ENCODE measurements at places on chromosomes 11 and 22.

GRCh38 chr11:75547617-75548058, 14.4 kb upstream of the SERPINH1 start:
- DNase-seq, result no peak

DNA sequence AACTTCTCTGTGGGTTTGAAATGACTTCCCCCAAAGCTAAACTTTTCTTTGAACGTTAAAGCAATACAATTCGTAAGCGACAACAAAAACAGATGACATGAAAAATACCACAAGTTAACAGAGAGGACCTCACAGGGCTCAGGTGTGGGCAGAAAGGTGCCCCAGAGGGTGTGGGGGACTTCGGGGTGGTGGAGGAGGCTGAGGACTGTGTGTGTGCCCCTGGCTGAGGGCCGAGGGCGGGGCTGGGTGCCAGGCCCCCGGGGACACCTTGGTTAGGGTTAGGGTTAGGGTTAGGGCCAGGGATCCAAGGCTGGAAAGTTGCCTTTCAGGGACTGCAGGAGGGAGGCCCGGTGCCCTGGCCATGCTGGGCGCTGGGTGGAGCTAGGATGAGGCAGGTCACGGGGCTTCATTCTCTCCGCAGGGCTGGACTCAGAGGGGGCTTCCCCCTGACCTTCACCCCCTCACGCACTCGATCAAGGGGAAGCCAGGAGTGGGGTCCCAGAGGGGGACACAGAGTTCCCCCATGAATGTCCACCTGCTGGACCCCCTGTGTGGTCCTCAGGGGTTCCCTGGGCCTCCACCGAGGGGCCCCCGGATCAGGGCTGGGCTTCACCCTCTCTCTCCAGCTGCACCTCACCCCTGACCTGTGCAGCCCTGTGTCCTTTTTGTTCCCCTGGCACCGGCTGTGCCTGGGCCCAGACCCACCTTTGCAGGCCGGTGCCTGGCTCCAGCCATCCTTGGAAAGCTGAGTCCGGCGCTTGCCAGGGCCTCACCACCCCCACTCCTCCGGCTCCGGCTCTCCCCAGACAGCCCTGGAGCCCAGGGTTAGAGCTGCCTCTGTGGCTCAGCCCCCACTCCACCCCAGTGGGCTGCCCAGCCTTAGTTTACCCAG, 7.0 kb downstream of the TNNI2 start:
- DNase-seq, result no peak

- DNase-seq, result no peak
Observed at GRCh38 chr11:4607096-4607495, 935 bp downstream of the TRIM68 start.

DNA sequence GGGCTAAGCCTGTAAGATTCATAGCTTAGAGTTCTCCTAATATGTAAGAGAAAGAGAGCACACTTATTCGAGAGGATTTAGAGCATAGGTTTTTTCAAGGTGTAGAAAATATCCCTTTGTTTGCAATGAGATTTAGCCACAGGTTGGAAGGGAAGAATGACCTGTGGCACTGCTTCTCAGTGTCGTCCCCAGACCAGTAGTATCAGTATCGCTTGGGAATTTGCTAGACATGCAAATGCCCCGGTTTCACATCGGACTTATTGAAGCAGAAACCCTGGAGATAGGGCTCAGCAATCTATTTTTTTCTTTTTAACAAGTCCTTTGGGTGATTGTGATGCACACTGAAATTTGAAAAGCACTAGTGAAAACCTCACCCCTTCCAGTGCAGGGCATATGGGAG, 362.6 kb upstream of the C11orf87 start:
- DNase-seq, result no peak

DNA sequence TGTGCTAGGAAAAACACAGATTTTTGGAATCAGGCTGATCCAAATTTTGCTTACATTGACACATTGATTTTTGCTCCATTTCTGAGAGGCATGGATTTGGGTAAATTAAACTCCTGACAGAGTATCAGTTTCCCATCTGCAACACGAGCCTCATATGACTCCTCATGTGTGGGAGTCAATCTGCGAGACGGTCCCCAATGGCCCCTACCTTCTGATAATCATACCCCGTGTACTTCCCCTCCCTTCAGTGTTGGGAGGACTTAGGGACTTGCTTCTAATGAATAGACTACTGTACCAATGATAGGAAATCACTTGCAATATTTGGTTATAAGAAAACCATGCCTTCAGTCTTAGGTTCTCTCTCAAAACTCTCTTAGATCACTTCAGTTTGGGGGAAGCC, 302.7 kb downstream of the ETS1 start:
- DNase-seq, result no peak

- DNase-seq, result no peak
Observed at GRCh38 chr11:115460512-115460911, 43.7 kb downstream of the CADM1 start.

DNA sequence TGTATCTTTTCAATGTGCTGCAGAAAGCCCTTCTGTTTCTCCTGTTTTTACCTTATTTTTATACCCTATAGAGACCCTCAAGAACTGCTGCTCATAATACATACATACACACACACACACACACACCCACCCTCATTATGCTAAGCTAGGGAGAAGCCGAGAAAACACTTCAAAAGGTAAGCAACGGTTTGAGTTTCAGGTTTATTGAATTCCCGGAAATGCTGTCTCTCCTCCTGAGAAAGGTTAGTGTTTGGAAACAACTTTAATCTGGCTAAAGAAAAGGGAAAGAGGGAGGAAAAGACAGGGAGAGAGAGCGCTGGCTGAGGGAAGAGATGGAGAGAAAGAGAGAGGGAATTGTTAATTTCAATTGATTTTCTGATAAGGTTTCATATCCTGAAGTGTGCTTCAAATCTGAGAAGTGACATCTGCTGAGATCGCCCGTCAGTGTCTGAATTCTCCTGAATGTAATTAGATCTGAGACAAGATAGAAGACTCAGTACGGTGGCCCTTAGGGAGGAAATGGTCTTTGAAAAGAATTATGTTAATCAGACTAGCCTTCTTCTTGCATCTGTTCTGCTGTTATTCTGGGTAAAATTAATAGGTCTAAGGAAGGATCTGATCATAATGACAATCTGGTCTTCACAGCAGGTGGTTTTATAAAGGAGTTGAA, 169.1 kb downstream of the NXPE2 start:
- no peak for DNase-seq
